ENCODE measurements at places on chromosomes 12 and 14. TPM values are rescaled to one million over a fixed set of nuclear protein-coding genes. Genes with fewer than 3 reads are reported as not detected.

GRCh38 chr12:88299567-88300101, 157.5 kb downstream of the TMTC3 start:
- DNase-seq = peak; percentile 50
- peaks cover 17% of the 10 kb centered on the region for H3K4me1 ChIP-seq
- no peak overlapping the region for H3K4me3 ChIP-seq
- peak overlapping the region; percentile 9 for H3K27ac ChIP-seq
- H3K27me3 ChIP-seq = peaks cover 5% of the 10 kb centered on the region
- no peaks in the 10 kb centered on the region for H3K36me3 ChIP-seq

- DNase-seq = peak; percentile 94
- H3K36me3 ChIP-seq = peaks cover 20% of the 10 kb centered on the region
- no peaks in the 10 kb centered on the region for H3K27me3 ChIP-seq
- H3K4me3 ChIP-seq = peak overlapping the region; percentile 91
Observed at GRCh38 chr12:57087010-57087690, 1.8 kb upstream of the NAB2 start.

Gene PTPRO
- 0.17 TPM for total RNA-seq

DNA sequence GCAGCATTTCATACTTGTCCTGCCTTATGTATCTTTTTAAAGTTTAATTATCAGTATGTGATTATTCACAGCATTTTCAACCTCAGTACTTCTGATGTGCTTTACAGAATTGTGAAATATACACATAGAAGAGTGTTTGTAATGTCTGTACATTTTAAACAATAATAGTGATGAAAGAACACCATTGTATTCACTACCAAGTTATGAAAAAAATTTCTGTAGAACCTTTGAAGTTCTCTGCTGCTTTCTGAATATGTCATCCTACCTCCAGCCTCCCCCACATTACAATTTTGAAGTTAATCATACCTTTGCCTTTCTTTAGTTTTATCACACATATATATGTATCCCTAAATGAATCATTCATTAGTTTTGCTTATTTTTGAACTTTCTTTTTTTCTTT, 24.8 kb downstream of the FRMD6 start:
- no peak for DNase-seq
- H3K4me3 ChIP-seq = no peak overlapping the region
- H3K36me3 ChIP-seq = no peaks in the 10 kb centered on the region
- H3K27ac ChIP-seq = no peak overlapping the region
- H3K4me1 ChIP-seq = peaks cover 21% of the 10 kb centered on the region

DNA sequence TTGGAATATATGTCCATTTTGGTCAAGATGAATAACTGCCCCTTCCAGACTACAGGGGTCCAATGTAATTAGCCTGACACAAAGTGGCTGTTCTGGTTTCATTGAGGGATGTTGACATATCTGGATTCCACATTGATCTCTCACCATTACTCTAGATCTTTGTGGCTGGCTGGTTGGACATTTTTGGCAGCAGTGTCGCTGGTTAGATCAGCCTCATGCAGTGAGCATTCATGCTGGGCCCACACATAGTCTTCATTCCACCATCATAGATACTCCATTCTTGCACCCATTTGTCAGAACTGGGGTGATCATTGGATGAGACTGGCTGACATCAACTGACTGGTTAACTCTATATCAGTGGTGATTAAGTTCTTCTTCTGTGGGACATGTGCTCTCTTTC, 74.4 kb downstream of the MGST1 start:
- no peaks in the 10 kb centered on the region for H3K36me3 ChIP-seq
- H3K4me1 ChIP-seq = no peaks in the 10 kb centered on the region
- no peak overlapping the region for H3K4me3 ChIP-seq
- no peak overlapping the region for H3K27ac ChIP-seq
- DNase-seq = no peak

GRCh38 chr14:33232031-33232430, 293.4 kb downstream of the NPAS3 start:
- H3K27me3 ChIP-seq = peaks cover under 1% of the 10 kb centered on the region
- no peak overlapping the region for H3K27ac ChIP-seq
- no peak for DNase-seq
- H3K4me3 ChIP-seq = no peak overlapping the region
- no peaks in the 10 kb centered on the region for H3K36me3 ChIP-seq
- no peaks in the 10 kb centered on the region for H3K4me1 ChIP-seq

GRCh38 chr12:105330931-105331804, 677 bp downstream of the C12orf75 start:
- H3K4me3 ChIP-seq = peak overlapping the region; percentile 76
- no peaks in the 10 kb centered on the region for H3K36me3 ChIP-seq
- no peak overlapping the region for H3K27ac ChIP-seq
- DNase-seq = peak; percentile 46

Gene RTN1
- total RNA-seq = not detected

- H3K4me3 ChIP-seq = no peak overlapping the region
- peaks cover 38% of the 10 kb centered on the region for H3K27me3 ChIP-seq
- no peak overlapping the region for H3K27ac ChIP-seq
Observed at GRCh38 chr14:36268121-36268520, 52.3 kb downstream of the MBIP start.

GRCh38 chr12:63949902-63950301, 105.4 kb downstream of the SRGAP1 start:
- no peak overlapping the region for H3K4me3 ChIP-seq
- peaks cover 3% of the 10 kb centered on the region for H3K27me3 ChIP-seq
- H3K27ac ChIP-seq = no peak overlapping the region
- DNase-seq = no peak

GRCh38 chr14:103204852-103205540, 81.7 kb downstream of the TNFAIP2 start:
- no peak overlapping the region for H3K4me3 ChIP-seq
- DNase-seq = no peak
- H3K27me3 ChIP-seq = peaks cover 29% of the 10 kb centered on the region
- no peak overlapping the region for H3K27ac ChIP-seq
- peaks cover 2% of the 10 kb centered on the region for H3K36me3 ChIP-seq
- no peaks in the 10 kb centered on the region for H3K4me1 ChIP-seq

Gene HOTAIR
- not detected for total RNA-seq

GRCh38 chr14:75494896-75495295, 27.4 kb upstream of the BATF start:
- no peaks in the 10 kb centered on the region for H3K36me3 ChIP-seq
- no peak for DNase-seq
- H3K27me3 ChIP-seq = no peaks in the 10 kb centered on the region
- H3K4me1 ChIP-seq = peaks cover 30% of the 10 kb centered on the region
- no peak overlapping the region for H3K4me3 ChIP-seq

GRCh38 chr14:47332106-47332505, 343.3 kb downstream of the MDGA2 start:
- no peak overlapping the region for H3K4me3 ChIP-seq
- no peak for DNase-seq
- no peaks in the 10 kb centered on the region for H3K27me3 ChIP-seq
- no peaks in the 10 kb centered on the region for H3K4me1 ChIP-seq

DNA sequence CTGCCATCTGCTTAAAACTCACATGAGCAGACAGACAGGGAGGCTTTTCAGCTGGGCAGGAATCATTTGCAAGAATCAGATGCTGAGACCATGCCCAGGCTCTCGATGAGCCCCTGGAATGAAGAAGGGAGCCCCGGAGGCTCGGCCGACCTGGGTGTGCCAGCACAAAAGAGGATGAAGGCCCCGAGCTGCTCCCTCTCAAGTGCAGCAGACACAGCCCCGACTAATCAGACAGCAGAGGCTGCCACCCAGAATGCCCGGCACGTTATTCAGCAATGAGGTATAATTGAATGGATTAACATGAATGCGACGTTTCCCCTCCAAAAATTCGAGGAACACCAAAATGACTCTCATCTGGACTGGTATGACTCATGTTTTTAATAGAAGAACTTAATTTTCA, 58.9 kb downstream of the BCL11B start:
- H3K36me3 ChIP-seq = peaks cover 30% of the 10 kb centered on the region
- peak overlapping the region; percentile 95 for H3K27ac ChIP-seq
- peak; percentile 71 for DNase-seq
- peaks cover 96% of the 10 kb centered on the region for H3K4me1 ChIP-seq

Gene CCDC198
- total RNA-seq = not detected

DNA sequence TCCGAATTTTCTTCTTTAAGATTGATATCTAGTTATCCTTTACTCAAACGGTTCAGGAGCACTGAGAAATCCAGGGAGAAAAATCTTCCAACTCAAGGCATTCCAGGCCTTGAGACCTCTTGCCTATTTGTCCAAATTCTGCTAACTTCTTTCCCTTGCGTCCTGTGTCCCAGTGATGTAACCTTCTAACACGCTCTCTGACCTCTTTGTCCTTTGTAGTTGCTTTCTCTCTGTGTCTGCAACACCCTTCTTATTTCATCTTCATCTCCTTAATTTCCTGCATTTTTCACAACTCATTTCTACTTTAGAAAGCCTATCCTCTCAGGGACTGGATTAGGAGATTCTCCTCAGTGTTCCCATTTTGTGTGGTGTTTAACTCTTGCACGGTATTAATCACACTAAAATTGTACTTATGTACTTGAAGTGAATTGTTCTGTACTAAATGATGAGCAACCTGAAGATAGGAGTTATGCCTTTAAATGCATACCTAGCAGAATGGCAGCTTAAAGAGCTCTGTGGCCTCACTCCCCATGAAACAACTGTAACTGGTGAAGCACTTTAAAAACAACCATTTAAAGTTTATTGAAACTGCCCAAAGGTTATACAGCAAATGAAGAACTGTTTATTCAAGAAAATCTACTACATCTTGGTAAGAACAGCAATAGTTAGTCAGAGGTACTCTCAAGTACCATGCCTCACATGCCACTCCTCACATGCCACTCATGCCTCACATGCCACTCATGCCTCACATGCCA, 7.4 kb upstream of the SNAPC1 start:
- H3K36me3 ChIP-seq = peaks cover 5% of the 10 kb centered on the region
- no peak overlapping the region for H3K4me3 ChIP-seq
- no peak overlapping the region for H3K27ac ChIP-seq

Gene PKP2
- total RNA-seq = 0.26 TPM

Gene GALNT9
- 0.86 TPM for total RNA-seq

DNA sequence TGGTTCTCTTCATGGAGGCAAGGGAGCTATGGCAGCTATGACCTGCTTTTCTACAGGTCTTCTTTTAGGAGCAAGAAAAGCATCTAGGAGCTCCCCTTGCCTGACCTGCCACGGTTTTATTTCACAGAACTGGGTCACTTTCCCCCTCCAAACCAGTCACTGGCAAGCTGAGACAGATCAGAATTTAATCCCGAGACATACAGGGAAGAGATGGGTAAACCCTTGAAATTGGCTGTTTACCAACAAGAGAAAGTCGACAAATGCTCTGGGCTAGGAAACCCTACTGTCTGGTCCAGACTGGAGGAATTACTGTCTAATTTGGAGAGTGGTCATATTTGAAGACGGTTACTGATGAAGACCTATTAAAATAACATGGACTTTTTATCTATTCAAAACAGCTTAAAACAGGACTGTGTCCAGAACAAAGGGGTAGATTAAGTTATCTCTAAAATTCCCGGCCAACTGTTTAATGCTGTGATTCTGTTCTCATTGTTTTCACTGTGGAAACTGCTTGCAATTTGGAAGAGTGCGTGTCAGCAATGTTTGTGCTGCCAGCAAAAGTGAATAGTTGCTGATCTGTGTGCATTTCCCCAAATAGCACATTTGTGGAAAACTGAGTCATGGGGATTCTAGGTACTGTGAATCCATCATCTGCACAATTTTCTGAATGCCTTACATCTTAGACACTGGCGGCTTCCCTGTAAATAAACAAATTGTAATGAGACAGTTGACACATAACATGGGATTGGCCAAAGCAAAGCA, 73.4 kb upstream of the EEA1 start:
- no peaks in the 10 kb centered on the region for H3K4me1 ChIP-seq
- no peaks in the 10 kb centered on the region for H3K36me3 ChIP-seq
- no peaks in the 10 kb centered on the region for H3K27me3 ChIP-seq
- DNase-seq = no peak
- no peak overlapping the region for H3K4me3 ChIP-seq

- no peaks in the 10 kb centered on the region for H3K27me3 ChIP-seq
- DNase-seq = no peak
- no peak overlapping the region for H3K4me3 ChIP-seq
- no peak overlapping the region for H3K27ac ChIP-seq
- H3K36me3 ChIP-seq = no peaks in the 10 kb centered on the region
Observed at GRCh38 chr12:67496581-67496980, 152.0 kb upstream of the DYRK2 start.

Gene TMEM263
- total RNA-seq = 30.4 TPM

GRCh38 chr14:81256289-81256960, 35.7 kb upstream of the GTF2A1 start:
- H3K27ac ChIP-seq = no peak overlapping the region
- H3K36me3 ChIP-seq = no peaks in the 10 kb centered on the region
- peaks cover 2% of the 10 kb centered on the region for H3K27me3 ChIP-seq
- H3K4me3 ChIP-seq = no peak overlapping the region
- H3K4me1 ChIP-seq = peaks cover 6% of the 10 kb centered on the region

GRCh38 chr12:95096852-95097251, 23.4 kb upstream of the NR2C1 start:
- no peaks in the 10 kb centered on the region for H3K4me1 ChIP-seq
- no peak overlapping the region for H3K4me3 ChIP-seq
- H3K27me3 ChIP-seq = no peaks in the 10 kb centered on the region
- no peak overlapping the region for H3K27ac ChIP-seq
- no peak for DNase-seq

- H3K4me3 ChIP-seq = no peak overlapping the region
- H3K27ac ChIP-seq = no peak overlapping the region
- no peaks in the 10 kb centered on the region for H3K36me3 ChIP-seq
- no peaks in the 10 kb centered on the region for H3K27me3 ChIP-seq
- H3K4me1 ChIP-seq = no peaks in the 10 kb centered on the region
Observed at GRCh38 chr12:129310346-129310745, 457.1 kb downstream of the GLT1D1 start.

DNA sequence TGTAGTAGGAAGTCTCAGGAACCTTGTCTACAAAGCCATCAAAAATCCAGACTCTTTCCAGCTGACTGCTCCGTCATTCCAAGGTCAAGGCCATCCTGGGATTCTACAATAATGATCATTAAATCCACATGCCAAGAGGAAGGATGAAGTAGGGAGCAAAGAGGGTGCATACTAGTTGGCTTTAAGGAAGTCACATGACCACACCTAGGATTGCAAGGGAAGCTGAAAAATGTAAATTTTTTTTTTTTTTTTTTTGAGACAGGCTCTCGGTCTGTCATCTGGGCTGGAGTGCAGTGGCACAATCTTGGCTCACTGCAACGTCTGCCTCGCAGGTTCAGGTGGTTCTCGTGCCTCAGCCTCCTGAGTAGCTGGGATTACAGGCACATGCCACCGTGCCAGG, 7.3 kb upstream of the MRPL42 start:
- no peaks in the 10 kb centered on the region for H3K36me3 ChIP-seq
- H3K4me3 ChIP-seq = no peak overlapping the region
- H3K27ac ChIP-seq = no peak overlapping the region
- H3K4me1 ChIP-seq = no peaks in the 10 kb centered on the region
- H3K27me3 ChIP-seq = no peaks in the 10 kb centered on the region

GRCh38 chr14:69376439-69376838, 21.7 kb downstream of the ERH start:
- H3K27me3 ChIP-seq = no peaks in the 10 kb centered on the region
- peaks cover 53% of the 10 kb centered on the region for H3K36me3 ChIP-seq
- H3K27ac ChIP-seq = peak overlapping the region; percentile 39
- H3K4me3 ChIP-seq = no peak overlapping the region
- H3K4me1 ChIP-seq = peaks cover 18% of the 10 kb centered on the region
- DNase-seq = no peak
